ENCODE measurements at places on chromosomes 5 and 9.

- no peak for DNase-seq
Measured at GRCh38 chr5:134445856-134446818, 34.5 kb upstream of the CDKN2AIPNL start.

DNA sequence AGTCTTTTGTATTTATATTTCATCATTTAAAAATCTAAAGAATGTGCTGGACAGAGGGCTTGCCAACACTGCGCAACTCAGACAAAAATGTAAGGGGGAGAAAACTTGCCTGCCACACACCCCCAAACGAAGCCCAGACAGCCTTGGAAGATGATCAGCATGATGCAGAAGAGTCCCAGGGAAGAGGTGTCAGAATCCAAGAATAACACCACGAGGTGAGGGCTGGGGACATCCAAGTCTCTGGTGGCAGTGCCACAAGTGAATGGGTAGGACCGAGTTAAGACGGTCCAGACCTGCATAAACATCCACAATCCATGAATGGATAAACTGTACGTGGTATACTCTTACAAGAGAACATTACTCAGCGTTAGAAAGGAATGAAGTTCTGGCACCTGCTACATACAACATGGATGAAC lies 10.4 kb downstream of the EPB41L4B start:
- DNase-seq, result no peak

DNA sequence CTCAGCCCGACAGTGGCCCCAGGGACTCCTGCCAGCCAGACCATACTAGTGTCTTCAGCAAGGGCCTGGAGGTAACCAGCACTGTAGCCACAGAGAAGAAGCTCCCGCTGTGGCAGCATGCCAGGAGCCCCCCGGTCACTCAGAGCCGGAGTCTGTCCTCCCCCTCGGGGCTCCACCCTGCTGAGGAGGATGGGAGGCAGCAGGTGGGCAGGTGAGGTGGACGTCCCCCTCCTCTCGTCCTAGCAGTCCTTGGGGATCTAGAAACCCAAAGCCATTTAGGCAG lies 28.0 kb upstream of the LRRC14B start:
- DNase-seq, result no peak

- DNase-seq, result peak; percentile 61
Measured at GRCh38 chr5:88882276-88883038, 527 bp downstream of the MEF2C start.

DNA sequence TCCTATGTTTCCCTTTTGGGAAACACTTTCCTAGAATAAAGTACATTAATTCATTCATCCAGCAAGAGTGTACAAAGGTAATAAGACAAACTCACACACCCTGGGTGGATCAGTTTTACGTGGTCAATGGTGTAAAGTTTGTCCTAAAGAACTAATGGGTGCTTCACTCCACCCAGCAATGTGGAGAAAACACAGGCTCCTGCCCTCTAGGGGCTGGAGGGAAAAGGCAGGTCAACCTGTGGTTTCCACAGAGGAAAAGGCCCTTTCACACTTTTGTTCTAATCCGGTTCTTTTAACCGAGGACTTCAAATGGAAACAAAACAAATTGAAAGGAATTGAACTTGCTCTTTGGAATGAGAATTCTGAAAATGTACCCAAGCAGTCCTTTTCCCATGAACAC lies 80.9 kb upstream of the SPOCK1 start:
- DNase-seq, result no peak

DNA sequence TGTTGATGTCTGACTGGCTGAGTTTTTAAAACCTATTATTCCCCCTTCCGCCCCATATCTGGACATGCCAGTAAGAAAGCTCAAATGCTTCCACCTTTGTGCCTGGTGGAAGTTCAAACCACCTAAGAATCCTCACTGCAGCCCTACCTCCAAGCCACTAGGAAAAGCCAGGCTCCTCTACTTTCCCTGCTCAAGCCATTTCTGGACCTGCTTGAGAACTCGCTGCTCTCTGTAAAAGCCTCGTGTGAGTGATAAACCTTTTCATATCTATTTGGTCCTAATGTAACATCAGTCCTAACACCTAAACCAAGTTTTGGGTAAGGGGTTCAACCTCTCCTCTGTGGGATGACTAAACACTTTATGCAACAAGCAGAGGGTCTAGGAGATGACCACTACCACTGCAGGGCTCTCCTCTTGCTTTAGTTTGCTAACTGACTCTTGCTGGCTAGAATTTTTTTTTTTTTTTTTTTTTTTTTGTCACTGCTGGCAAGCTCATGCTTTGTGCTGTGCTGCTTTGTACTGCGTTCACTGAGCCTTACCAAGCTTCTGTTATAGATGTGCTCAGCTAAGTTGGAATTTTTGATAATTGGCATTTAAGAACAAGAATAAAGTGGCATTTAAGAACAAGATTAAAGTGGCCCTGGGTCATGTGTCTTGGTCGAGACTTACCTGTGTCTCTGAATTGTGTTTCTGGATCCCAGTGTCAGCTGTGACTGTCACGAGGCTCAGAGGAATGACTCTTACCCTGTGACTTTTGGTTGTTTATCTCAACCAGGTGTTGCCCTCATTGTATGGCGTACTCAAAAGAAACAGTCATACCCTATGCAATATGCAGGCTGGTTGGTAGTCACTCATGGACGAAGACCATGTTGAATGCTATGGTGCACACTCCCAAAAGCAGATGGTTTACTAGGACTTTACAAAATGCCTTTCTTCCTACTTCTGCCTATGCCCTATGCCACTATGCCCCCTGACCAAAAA lies 19.5 kb downstream of the TRIM32 start:
- DNase-seq, result peak; percentile 76

- no peak for DNase-seq
Measured at GRCh38 chr5:113302120-113302519, 132.7 kb downstream of the TSSK1B start.
